CD4-positive, CD25-positive, alpha-beta regulatory T cell (primary cell): ENCODE measurements at places on chromosomes 7 and 10.

- H3K27ac ChIP-seq = no peak overlapping the region
- H3K4me3 ChIP-seq = no peak overlapping the region
- H3K4me1 ChIP-seq = no peaks in the 10 kb centered on the region
- H3K27me3 ChIP-seq = peaks cover 5% of the 10 kb centered on the region
Measured at GRCh38 chr10:132967540-132967939, 25.2 kb upstream of the CFAP46 start.

DNA sequence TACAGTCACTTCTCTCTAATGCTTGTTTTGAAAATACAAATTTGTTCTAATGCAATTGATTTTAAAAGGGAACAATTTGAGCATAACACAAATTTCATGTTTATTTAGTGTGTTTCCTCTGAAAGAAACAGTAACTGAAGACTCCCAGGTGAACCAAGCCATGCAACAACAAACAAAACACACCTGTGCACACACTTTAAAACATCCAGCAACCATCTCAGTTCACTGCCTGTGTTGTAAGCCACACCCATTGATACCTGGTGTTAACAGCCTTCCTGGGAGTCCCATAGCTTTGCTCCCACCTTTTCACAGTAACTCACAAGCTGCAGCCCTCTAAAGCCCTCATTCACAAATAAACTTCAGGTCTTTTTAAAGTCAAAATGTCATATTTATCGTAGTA lies 89.3 kb downstream of the DOCK4 start:
- no peak overlapping the region for H3K4me3 ChIP-seq
- H3K36me3 ChIP-seq = no peaks in the 10 kb centered on the region
- no peak overlapping the region for H3K27ac ChIP-seq
- no peak for DNase-seq
- H3K27me3 ChIP-seq = no peaks in the 10 kb centered on the region

GRCh38 chr10:70492786-70493659 lies 14.5 kb downstream of the PALD1 start:
- H3K27ac ChIP-seq = no peak overlapping the region
- peaks cover 3% of the 10 kb centered on the region for H3K27me3 ChIP-seq
- no peaks in the 10 kb centered on the region for H3K36me3 ChIP-seq
- no peaks in the 10 kb centered on the region for H3K4me1 ChIP-seq
- no peak for DNase-seq

DNA sequence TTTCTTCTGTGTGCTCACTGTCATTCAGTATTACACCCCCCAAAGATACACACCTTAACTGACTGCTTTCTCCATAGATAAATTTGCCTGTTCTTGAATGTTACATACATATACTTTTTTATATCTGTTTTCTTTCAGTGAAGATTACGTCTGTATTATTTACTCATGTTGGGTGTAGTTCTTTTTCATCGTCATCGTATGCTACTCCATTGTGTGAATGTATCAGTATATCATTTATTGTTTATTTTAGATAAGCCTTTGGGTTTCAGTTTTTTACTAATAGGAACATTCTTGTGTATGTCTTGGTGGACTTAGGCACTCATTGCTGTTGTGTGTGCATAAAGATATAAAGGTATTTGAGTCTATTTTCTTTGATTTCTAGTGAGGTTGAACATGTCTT lies 64.4 kb downstream of the SEPTIN7 start:
- peaks cover 38% of the 10 kb centered on the region for H3K36me3 ChIP-seq
- H3K27ac ChIP-seq = no peak overlapping the region
- no peaks in the 10 kb centered on the region for H3K27me3 ChIP-seq
- no peaks in the 10 kb centered on the region for H3K4me1 ChIP-seq
- no peak for DNase-seq

DNA sequence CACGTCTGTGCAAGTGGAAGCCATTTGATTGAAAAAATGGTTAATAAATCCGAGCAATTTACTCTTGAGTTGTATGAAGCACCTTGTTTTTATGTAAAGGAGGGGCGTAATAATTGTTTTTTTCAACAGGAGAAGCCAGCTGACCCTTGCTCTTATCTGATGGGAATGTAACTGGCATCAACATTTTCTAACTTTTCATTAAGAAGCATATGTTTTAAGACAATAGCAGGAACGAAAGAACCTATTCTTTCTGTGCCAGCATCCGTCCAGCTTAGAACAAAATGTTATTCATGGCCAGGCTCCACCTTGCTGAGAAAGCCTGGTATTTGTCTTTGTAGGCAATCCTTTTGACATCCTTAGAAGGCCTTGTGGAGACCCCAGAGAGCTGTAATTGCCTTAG lies 22.2 kb upstream of the AFAP1L2 start:
- DNase-seq = no peak
- no peaks in the 10 kb centered on the region for H3K4me1 ChIP-seq

- no peak overlapping the region for H3K4me3 ChIP-seq
- no peak for DNase-seq
- H3K27me3 ChIP-seq = no peaks in the 10 kb centered on the region
- no peak overlapping the region for H3K27ac ChIP-seq
- no peaks in the 10 kb centered on the region for H3K4me1 ChIP-seq
- H3K36me3 ChIP-seq = no peaks in the 10 kb centered on the region
Measured at GRCh38 chr7:55046582-55047342, 27.9 kb downstream of the EGFR start.
